ENCODE measurements at places on chromosomes 5 and 9.

- no peak for DNase-seq
Measured at GRCh38 chr9:127049581-127049980, 72.9 kb downstream of the ANGPTL2 start.

DNA sequence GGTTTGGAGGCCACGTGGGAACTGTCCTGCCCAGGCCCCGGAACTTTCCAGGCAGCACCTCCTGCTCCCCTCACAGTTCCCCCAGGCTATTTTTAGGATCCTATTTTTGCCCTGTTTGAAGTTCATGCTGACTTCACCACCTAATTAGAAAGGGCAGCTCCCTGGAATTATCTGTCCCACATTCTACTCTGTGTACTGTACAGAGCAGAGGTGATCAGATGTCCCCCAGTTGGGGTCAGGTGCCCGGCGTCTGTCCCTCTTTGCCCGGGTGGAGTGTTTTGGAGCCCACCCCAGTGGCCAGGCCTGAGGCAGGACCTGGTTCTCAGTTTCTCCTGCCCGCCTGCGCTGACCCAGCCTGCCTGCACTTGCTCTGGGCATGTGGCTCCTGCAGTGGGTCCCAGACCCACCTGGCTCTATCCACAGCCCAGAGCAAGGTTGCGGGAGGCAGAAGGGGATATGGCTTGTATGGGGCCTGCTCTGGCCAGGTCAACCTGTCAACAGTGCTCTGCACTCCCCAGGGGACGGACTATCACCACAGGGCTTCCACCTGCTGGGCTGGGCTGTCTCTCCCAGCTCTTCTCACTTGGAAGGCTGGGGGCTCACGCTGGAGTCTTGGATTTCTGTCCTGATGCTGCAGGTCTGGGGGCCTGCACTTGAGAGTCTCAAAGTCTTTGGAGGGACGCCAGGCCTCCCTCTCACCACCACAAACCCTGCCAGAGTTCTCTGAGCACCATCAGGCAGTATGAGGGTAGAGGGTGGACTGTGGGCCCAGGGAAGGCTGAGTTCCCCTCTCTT lies 268.3 kb downstream of the GADD45G start:
- DNase-seq, result no peak

GRCh38 chr9:133742849-133743444 lies 4.8 kb upstream of the SARDH start:
- DNase-seq, result peak; percentile 57

GRCh38 chr9:116465576-116466270 lies 221.4 kb upstream of the TRIM32 start:
- DNase-seq, result no peak
